ENCODE measurements at places on chromosomes 5 and 9.

- DNase-seq, result no peak
Observed at GRCh38 chr5:31664566-31664965, 25.6 kb downstream of the PDZD2 start.

DNA sequence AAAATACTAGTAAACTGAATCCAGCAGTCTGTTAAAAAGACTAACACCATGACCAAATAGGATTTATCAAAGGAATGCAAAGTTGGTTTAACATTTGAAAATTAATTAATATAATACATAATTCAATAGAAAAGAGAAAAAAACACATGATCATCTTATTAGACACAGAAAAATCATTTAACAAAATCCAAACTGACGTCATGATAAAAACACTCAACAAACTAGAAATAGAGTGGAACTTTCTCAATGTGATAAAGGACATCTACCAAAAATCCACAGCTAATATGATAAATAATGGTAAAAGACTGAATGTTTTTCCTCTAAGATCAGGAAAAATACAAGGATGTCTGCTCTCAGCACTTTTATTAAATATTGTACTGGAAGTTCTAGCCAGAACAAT lies 40.4 kb upstream of the KCNIP1 start:
- DNase-seq, result no peak

DNA sequence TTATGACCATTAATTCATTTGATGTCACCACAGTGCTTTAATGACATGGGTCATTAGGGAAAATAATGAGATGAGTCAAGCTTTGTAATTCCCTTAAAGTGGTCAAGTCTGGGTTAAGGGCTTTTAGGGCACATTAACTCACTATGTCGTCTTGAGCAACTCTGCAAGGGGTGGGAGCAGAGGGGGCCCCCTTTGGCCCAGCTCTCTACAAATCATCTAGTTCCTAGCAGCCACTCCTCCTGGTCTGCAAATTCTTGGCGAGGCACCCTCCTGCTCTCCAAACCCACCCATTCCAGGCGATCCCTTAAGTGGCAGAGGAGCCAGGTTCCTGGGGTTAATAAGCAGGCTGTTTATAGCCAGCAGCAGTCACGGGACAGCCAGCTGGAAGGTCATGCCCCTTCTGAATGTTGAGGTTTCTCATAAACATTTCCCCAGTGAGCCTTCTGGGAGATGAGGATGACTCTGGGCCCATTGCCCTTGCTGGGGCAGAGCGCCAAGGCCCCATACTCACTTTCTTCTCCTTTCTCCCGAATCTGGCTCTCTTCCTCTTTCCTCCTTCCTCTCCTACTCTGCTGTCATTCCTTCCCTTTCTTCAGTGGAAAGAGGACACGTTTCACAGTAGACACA lies 14.3 kb upstream of the GPX3 start:
- DNase-seq, result peak; percentile 84

DNA sequence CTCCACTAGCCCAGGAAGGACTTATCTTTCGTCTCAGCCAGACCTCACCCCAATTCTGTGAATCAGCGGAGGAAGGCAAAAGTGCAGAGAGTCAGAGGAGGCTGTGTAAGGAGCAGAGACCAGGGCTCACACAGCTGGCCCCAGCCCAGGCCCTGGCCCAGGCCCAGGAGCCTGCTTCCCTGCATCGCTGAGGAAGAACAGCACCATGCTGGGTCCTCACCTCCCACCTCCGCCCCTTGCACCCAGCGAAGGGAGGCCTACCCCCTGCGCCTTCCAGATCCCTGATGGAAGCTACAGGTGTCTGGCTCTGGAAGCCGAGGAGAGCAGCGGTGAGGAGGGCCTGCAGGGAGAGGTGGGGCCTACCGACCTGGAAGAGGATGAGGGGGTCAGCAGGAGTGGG lies 22.3 kb upstream of the SYNPO start:
- no peak for DNase-seq

GRCh38 chr5:52995095-52995494 lies 5.9 kb downstream of the ITGA2 start:
- DNase-seq, result no peak

GRCh38 chr5:138952962-138953361 lies 77.8 kb upstream of the LRRTM2 start:
- no peak for DNase-seq

DNA sequence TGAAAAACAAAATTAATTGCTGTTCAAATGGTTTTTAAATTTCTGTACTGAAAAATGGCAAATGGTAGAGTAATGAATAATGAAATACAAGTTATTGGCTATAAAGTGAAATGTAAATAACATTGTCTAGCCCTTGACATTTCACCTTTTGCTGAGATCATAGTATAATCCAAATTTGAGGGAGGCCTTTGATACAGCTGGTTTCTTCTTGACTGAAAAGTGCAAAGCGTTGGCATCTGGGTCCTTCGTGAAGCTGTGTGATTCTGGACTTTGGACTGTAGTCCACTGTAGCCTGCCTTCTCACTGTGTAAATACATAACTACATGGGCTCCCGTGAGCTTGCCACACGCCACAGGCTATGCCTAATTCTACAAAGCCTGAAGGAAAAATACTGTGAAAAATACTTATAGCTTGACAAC lies 52.3 kb downstream of the ARHGEF28 start:
- no peak for DNase-seq

Measured in suppressor macrophage (primary cell).